ENCODE measurements at places on chromosomes 16 and 17.

DNA sequence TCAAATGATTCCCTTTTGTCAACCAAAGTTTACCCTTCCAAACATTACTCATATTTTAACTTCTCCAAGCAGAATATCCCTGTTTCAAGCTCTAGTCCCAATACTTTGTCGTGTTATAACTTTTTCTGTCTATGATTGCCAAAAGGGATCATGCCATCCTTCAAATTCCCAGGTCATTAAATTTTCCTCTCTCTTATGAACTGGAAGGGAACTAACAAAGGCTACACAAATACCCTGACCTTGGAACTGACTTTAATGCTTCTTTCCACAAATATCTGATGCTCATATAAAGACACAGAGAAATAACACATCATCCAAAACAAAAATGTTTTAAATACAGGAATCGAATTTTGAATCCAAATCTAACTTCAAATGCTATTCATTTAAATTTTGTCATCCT, 1352.7 kb downstream of the CDH11 start:
- DNase-seq: no peak

- DNase-seq: no peak
Measured at GRCh38 chr17:19753051-19753509, 5.0 kb upstream of the ALDH3A1 start.

DNA sequence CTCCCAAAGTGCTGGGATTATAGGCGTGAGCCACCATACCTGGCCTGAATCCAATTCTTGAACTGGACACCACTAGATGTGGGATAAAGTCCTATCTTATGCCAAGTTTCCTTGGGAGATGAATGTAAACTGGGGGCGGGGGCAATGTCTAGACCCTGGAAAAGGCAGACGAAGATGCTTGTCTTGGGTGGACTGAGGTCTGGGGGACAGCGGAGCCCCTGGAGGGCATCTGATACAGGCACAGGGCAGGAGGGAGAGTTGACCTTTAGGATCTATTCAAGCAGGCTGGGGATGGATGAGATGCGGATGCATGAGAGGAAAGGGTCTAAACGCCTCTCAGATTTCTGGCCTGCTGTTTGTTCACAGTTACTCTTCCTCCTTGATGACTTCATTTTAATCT, 11.7 kb downstream of the C1QTNF1 start:
- no peak for DNase-seq

DNA sequence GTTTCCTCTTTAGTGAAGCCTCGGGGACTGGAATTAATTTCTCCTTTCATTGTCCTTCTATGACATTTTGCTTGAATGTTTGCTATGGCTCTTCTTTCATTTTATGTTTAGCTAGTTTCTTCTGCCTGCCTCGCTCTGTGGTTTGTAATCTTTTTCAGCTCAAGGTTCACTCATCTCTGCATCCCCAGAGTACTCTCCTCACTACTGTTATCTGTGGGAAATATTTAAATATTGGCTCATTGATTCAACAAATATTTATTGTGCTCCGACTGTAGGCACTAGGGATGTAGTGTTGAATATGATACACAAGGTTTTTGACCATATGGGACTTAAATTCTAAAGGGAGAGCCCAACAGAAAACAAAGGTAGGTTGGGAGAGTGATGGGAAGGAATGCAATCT, 195.9 kb downstream of the PHKB start:
- no peak for DNase-seq

GRCh38 chr16:29743475-29743826, 2.3 kb downstream of the C16orf54 start:
- DNase-seq: no peak

GRCh38 chr17:15351925-15352324, 10.5 kb upstream of the TEKT3 start:
- DNase-seq: no peak

DNA sequence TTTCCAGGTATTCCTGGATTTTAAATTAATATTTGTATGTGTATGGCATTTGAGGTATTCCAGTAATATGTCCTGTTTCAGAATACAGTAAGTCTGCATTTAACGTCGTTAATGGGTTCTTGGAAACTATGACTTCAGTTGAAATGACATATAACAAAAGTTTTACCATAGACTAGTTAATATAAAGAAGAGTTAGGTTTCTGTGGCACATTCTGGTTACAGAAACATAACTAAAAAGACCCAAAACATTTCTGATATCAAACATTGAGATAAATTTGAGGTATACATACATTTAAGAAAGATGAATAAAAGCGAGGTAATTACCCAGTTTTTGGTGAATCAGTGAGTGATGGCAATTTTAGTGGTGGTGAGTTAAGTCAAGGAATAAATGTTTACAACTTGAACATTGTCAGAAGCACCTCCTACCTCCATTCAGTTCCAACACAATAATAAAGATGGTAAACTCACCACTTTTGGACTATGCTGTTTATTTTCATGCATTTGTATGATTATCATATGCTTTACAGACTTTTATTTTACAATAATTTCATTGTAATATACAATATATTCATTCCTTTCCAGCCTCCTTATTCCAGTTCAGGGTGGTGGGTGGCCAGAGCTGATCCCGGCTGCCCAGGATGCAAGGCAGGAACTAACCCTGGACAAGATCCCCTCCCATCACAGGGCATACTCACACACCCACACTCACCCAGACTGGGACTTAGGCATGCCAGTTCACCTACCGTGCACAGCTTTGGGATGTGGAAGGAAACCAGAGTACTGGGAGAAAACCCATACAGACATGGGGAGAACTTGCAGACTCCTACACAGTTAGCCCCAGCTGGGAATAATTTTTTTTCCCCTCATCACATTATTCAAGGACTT, 9.7 kb downstream of the LUC7L3 start:
- DNase-seq: no peak

- no peak for DNase-seq
Measured at GRCh38 chr17:13931800-13932460, 137.4 kb upstream of the COX10 start.

DNA sequence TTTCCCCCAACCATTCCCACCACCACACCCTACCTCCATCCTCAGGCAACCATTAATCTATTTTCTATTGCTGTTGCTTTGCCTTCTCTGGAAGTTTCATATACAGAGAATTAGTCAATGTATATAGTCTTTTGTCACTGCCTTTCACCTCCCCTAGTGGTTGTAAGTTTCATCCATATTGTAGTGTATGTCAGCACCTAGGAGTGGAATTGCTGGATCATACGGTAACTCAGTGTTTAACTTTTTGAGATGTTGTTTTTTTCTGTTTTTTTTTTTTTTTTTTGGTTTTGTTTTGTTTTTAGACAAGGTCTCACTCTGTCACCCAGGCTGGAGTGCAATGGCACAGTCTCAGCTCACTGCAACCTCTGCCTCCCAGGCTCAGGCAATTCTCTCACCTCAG, 16.9 kb downstream of the EEF2K start:
- DNase-seq: no peak

GRCh38 chr17:8153957-8154607, 1.9 kb upstream of the PER1 start:
- DNase-seq: no peak

GRCh38 chr17:37485938-37486570, 3.6 kb upstream of the DUSP14 start:
- DNase-seq: no peak

DNA sequence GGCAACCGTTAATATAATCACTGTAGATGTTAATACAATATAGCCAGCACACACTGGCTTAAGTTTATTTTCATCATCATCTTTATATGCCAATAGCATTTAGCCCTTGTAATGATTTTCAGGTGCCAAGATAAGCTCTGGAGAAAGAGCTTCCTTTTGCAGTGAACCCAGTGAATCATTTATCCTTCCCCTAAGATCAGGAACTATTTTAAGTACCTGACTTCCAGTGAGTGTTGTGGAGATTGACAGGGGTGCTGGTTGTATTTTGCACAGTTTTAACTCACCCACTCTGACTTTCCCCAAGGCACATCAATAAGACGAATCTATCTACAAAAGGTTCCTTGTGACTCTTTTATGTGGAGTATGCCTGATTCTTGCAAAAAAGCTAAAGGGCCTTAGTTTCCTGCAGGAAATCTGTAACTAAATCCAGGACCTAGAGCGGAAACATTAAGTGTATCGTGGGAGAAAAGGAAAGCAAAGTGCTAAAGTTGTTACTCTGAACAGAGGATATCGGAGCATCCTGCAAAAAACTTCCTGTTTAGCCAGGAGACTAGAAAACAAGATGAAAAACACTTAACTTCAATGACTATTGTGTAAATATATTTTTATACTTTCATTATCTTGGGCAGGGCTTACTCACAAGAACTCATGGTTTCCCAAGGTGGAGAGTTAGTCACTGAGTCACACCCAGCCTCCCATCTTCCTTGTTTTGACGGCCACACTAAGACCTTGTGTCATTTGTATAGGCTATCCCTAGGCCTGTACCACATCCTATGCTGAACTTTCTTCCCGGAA, 183.6 kb downstream of the MAP2K6 start:
- DNase-seq: no peak

DNA sequence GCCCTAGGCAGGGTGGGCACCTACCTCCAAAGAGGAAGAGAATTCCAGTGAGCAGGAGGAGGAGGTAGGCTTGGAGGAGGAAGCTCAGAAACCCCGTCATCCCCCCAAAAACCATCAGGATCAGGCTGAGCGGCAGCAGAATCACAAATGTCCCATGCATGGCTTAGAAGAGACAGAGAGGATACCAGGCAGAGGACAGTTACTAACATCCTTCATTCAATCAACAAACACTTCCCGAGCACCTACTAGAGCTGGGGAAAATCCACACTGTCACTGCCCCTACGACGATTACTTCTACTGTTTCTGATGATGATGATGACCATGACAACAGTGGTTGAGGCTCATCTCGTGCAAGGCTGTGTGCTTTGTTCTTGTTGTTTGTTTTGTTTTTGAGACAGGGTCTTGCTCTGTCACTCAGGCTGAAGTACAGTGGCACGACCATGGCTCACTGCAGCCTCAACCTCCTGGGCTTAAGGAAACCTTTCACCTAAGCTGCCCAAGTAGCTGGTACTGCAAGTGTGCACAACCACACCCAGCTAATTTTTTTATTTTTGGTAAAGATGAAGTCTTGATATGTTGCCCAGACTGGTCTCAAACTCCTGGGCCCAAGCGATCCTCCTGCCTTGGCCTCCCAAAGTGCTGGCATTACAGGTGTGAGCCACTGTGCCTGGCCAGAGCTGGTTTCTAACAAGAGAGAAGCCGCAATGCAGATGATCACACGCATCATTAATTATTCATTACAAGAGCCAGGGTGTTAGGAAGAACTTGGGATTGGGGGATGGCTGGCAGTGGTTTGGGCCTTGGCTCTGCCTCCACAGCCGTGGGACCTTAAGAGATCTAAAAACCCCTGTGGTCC, 18.0 kb downstream of the TMEM114 start:
- no peak for DNase-seq

GRCh38 chr17:17080781-17081180, 38.5 kb downstream of the MPRIP start:
- DNase-seq: no peak

DNA sequence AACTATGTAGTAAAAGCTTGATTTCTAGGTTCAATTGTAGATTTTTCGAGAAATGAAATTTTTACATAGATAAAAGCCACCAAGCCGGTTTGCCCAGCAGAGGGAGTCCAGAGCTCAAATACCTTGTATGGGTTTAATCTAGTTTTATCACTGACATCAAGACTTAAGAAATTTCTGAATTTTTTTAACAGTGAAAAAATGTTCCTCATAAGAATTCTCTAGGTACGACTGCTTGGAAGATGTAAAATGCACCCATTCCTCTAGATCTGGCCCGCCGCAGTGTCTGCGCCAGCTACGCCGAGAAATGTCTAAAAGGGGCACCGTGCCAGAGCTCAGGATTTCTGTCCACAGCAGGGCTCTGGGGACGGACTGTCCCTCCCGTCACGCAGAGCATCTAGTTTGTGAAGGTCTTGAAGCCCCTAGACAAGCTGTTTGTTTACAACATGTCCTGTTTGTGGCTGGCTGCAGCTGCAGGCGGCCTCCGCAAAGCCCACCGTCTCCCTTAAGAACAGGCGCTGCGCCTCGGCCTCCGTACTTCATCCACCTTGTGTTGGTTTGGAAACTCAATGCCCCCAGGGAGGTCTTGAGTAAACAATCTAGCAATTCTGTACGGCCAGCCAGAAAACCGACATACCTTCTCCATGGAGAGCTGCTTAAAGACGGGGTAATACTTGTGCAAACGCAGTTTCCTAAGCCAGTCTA, 24.8 kb downstream of the MAP1LC3B start:
- no peak for DNase-seq

- DNase-seq: peak; percentile 17
Measured at GRCh38 chr17:57086069-57086930, 1.3 kb downstream of the AKAP1 start.

- no peak for DNase-seq
Measured at GRCh38 chr16:23342083-23342640, 40.1 kb downstream of the SCNN1B start.

- DNase-seq: no peak
Measured at GRCh38 chr17:76369804-76370203, 14.6 kb upstream of the SPHK1 start.

GRCh38 chr16:29810699-29811169, 1.3 kb upstream of the PRRT2 start:
- DNase-seq: no peak

- no peak for DNase-seq
Measured at GRCh38 chr17:73187203-73187769, 5.6 kb upstream of the COG1 start.

GRCh38 chr16:55367866-55368603, 44.0 kb downstream of the IRX6 start:
- no peak for DNase-seq

GRCh38 chr17:50177983-50178834, 12.4 kb downstream of the SGCA start:
- no peak for DNase-seq

DNA sequence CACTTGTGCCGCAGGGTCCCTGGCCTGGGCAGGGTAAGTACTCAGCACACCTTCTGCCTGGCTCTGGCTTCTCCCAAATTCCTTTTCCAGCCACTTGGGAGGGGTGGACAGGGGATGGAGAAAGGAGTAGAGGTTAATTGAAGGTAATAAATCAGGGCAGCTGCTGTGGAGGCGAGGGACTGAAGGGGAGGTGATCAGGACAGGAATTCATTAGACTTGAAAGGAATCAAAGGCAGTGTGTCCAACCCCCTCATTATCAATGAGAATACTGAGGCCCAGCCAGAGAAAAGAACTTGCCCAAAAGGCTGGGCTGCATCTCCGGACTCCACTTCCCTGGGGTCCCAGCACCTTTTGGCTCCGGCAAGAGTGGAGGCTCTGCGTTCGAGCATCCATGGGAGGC, 2.4 kb downstream of the SOST start:
- DNase-seq: no peak

- DNase-seq: no peak
Measured at GRCh38 chr16:30137897-30138296, 14.9 kb upstream of the MAPK3 start.

DNA sequence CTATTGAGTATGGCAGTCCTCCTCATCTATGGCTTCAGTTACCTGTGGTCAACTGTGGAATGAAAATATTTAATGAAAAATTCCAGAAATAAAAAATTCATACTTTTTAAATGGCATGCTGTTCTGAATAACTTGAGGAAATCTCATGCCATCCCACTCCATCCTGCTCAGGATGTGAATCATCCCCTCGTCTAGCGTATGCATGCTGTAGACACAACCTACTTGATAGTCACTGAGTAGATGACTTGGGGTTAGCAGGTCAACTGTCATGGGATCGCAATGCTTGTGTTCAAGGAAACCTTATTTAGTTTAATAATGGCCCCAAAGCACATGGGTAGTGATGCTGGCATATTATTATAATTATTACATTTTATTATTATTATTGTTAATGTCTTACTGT, 4.8 kb upstream of the VAC14 start:
- DNase-seq: no peak

- DNase-seq: no peak
Measured at GRCh38 chr17:30476726-30477082, 504 bp upstream of the GOSR1 start.

- DNase-seq: no peak
Measured at GRCh38 chr16:318628-319027, 33.9 kb downstream of the AXIN1 start.

GRCh38 chr17:33944412-33944811, 310.7 kb upstream of the CCL2 start:
- no peak for DNase-seq
